ENCODE measurements at places on chromosomes 13 and 19.

GRCh38 chr19:8641908-8642547 is 11.6 kb downstream of the NFILZ start:
- DNase-seq, result no peak

GRCh38 chr19:2012941-2013682 is 2.4 kb downstream of the BTBD2 start:
- no peak for DNase-seq

DNA sequence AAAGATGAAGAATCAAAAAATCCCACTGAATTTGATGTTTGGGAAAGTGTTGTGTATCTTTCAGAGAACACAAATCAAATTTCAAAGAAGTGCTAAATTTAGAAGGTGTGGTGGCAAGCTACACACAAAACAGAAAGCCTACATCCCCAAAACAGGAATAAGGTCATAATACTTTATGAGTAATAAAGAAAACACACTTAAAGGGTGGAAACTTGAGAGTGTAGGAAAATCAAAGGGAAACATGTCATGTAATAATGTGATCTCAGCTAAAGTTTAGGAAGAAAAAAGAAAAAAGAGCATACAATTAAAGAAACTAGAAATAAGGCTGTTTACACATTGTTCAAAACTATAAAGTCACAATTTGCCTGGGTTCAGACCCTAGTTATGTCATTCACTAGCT is 668.7 kb downstream of the PCDH17 start:
- DNase-seq, result no peak

DNA sequence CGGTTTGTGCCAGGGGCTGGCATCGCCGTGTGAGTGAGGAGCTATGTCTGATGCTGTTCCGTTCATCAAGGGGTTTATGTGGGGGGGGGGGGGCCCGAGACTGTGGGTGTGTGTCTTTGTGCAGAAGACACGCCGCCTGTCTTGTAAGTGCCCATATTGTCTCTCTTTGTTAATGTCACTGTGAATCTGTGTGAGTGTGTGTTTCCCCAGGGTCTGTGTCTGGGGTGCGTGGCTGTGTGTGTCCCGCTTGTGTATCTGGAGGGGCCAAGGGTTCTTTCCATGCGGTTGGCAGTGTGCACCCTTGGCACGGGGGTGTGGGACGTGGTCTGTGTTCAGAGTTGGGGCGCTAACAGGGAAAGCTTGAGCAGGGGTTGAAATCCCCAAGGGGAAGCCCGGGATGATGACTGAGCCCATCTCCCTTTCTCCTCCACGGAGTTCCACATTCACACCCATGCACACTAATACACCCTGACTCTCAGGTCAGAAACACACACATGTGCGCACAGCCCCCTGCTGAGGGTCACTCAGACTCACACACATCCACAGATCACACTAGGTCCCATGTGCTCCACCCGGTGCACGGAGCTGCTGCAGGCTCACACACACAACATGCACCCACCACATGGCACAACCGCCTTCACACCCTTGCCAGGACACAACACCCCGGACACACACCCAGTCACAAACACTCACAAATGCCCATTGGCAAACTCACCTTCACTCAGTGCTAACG is 1.8 kb downstream of the NCAN start:
- no peak for DNase-seq

- DNase-seq, result no peak
These were observed 609 bp downstream of the EPS15L1 start for GRCh38 chr19:16470911-16471811.

DNA sequence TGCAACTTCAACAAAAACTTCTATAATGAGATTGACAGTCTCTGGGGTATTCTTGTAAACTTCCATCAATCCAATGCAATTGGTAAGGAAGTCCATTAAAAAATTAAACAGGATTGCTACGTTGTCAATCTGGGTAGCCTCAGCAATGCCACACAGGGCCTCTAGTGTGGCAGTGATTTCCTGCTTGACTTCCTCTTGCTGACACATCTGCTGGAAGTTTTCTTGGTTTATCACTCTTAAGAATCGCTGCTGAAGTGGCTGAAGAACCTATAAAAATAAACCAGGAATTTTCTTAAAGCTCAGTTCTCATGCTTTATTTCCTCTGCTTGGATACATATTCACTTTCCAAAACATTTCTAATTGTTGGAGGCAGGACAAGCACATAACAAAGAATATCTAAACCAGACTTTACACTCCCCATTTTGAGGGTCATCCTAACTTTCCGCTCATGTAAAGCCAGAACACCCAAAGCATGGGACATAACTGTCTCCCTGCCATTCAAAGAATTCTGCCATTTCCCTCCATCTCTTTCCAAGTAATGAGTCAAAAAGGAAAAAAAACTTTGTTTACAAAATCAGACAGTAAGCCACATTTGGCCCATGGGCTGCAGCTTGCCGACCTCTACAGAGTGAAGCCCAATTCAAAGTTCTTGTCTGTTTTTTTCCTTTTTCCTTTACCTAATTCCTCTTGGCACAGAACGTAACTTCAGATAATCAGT is 23.2 kb upstream of the EEF1AKMT1 start:
- no peak for DNase-seq

- DNase-seq, result no peak
These were observed 2.0 kb downstream of the FBL start for GRCh38 chr19:39843919-39844793.

DNA sequence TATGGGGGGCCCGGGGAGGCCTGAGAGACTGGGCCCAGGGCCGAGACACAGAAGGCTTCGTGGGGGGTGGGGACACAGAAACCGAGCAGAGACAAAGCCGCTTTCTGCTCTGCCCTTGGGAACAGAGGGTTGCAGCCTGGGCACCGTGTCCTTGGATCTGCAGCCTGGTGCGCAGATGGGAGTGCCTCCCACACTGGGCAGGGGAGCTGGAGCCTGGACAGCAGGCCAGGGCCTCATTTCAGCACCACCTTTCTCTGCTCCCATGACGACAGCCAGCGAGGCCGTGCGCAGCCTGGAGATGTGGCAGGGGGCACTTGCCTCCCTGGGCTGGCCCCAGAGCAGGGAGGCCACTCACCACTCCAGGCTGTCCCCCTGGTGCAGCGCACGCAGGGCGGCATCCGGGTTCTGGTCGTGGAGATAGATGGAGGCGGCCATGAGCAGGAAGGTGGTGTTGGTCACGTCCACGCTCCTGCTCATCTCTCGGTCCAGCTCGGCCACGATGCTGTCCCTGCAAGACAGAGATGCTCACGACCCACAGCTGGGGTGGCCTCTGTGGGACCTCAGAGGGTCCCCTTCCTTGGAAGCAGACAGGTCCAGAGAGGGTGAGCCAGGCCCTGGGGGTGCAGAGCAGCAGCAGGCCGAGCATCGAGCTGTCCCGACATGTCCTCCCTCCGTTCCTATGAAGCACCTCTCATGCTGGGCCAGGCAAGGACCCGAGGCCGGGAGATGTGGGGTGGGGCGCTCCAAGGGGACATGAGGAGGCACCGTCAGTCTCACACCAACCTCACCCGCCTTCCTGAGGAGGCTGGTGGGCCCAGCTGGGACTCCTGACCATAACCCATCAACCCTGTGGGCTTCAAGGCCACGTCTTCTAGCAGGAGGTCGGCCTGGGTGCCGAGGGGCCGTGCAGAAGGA is 10.9 kb upstream of the CERS1 start:
- DNase-seq, result no peak

DNA sequence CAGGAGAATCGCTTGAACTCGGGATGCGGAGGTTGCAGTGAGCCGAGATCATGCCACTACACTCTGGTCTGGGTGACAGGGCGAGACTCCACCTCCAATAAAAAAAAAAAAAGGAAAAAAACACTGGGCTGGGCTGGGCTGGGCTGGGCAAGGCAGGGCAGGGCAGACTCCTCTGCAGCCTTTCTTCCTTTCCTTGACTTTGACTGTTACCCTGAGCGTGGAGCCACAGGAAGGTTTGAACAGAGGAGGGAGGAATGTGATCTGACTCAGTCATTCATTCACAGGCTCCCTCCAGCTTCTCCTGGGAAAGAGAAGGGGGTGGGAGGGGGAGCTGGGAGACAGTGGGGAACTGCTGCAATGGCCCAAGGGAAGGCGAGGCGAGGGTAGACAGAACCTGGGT is 2.7 kb upstream of the ACTN4 start:
- DNase-seq, result no peak

GRCh38 chr19:58554494-58555368 is at the start of gene CHMP2A:
Gene CHMP2A (minus strand): TSS chr19:58555105. CDS start chr19:58554212, 893 bp downstream.
- DNase-seq, result no peak

GRCh38 chr13:104132849-104133248 is 1066.6 kb upstream of the SLC10A2 start:
- DNase-seq, result no peak

- DNase-seq, result no peak
These were observed 140.0 kb downstream of the DACH1 start for GRCh38 chr13:71727042-71727441.

DNA sequence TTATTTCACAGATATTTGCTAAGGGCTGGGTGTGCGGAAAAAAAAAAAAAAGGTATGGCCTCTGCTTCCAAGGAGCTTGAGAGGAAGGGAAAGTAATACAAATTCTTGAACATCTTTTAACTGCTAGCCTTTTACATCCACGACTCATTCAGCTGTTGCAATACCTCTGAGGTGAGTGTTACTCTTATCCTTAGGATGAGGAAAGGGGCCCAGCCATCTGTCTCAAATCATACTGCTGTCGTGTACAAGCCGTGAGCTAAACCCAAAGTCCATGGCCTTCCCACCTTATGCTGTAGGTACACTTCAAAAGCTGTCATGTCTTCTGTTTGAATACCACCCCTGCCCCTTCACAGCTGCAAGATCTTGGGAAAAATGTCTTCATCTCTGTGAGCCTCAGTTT is 146.8 kb downstream of the KCNRG start:
- peak; percentile 16 for DNase-seq

DNA sequence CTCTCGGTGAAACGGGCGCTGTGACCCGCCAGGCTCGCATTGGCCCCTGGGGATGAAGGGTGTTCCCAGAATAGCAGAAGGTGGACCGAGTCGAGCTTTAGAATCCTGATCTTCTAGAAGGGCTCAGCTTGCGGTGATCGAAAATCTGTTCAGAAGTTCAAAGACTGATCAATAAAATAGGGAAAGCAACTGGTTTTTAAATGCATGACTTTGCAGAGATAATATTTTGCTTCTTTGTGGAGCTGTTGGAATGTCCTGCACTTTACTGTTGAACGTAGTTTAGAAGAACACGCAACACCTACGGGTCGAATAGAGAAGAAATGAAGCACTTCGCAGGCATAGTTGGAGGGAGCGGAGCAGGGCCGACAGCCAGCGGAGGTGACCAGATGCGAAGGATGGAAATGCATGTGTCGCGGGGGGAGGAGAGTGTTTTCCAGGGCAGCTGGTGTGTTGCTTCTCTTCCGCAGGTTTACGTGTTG is 766 bp downstream of the CEBPG start:
- peak; percentile 51 for DNase-seq

GRCh38 chr19:2474232-2475017 is 1.5 kb upstream of the GADD45B start:
- no peak for DNase-seq

- no peak for DNase-seq
These were observed 31.1 kb downstream of the ZNF146 start for GRCh38 chr19:36246006-36246481.

GRCh38 chr19:19911150-19911549 is 10.4 kb downstream of the ZNF93 start:
- DNase-seq, result no peak

- DNase-seq, result no peak
These were observed 135.6 kb downstream of the NUFIP1 start for GRCh38 chr13:44853641-44854040.

DNA sequence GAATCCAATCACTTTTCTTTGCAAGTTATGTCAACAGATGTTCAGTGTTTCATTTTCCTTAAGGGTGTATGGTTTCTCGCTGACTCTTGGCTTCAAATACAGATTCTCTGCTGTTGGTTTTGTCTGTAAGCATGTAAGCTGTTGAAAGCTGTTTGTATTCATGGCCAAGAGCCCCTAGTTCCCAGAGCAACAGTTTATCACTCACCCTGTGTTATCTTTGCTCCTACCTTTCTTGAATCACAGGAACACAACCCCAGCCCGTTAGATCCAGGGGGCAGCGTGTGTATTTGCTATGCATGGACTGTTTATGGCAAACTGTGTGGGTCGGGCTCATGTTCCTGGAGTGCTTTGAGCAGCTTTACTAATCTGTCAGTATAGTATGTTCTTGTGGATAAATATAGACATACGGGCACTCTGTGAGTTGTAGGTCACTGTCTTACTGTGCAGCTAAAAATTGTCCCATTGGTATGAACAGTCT is 28.9 kb downstream of the FRY start:
- DNase-seq, result no peak

DNA sequence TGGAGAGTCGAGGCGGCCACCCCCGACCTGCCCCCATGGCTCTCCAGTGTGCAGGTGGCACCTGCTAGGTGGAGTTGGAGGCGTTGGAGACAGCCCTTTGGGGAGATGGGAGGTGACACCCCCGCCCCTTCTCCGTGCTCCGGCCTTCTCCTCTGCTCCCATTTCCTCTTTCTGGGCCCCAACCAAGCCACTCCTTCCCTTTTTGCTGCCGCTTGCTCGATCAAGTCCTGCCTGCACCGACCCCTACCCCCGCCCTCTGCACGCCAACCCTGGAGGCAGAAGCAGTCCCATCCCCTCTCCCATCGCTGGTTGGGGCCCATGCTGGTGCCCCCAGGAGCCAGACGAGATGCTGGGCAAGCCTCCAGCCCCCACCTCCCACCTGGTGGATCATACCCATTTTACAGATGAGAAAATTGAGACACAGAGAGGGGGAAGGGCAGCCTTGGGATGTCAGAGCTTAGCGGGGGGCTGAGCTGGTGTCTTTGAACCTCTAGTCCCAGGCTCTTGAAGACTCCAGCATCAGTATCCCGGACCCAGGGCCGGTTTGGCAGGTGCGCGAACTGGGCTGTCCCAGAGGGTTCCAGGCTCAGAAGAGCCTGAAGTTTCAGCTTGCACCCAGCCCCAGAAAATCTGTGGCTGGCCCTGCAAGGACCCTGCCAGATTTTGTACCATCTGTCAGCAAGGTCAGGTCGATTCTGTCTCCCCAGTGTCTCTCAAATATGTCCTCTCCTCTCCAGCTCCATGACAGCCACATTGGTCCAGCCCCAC is 10.3 kb downstream of the GNA15 start:
- DNase-seq, result no peak

GRCh38 chr13:51825165-51825592 is 19.8 kb downstream of the TMEM272 start:
- no peak for DNase-seq

GRCh38 chr13:114177245-114178010 is 1.6 kb upstream of the CFAP97D2 start:
- DNase-seq, result no peak

DNA sequence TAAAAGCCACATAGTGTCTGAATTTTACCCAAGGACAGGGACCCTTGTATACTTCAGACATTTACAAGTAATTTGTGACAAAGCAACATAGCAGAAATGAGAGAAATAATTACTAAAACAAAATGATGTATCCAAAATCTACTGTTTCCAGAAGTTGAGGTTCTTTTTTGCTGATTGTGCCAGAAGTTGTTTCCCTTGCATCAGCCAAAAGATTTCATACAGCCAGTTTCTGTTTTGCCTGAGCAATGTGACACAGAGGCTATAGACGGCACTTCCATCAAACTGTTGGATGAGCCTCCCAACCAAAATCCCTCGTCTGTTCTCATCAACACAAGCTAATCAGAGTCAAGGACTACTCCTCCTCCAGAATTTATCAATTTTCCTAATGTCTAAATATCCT is 913.2 kb upstream of the GPC6 start:
- DNase-seq, result no peak

Data from NCI-H524 treated with DMSO at 0.1 percent for 48 hours (cell line).